ENCODE measurements at places on chromosomes 11 and 22.
A peak's percentile ranks its signal among the peaks of the same experiment; 100 is the strongest.

DNA sequence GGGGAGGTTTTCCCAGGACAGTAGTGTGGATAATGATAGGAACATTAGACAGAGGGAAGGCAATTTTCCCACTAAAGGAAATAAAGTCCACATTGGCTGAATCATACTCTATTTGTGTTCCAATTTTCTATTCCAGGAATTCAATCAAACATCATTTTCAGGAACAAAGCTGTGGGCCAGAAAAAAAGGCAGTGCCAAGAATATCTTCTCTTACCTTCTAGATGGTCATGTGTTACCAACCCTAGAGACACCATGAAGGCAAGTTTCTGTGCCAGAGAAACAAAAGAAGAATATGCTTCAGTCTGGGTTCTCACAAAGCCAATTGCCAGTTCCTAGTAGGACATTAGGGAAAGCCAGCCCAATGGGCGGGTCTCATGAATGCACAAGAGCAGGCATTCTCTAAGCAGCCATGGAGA, 27.5 kb downstream of the LARGE2 start:
- DNase-seq = no peak

GRCh38 chr22:29445508-29445907, 7.1 kb downstream of the RFPL1 start:
- DNase-seq = no peak

- no peak for DNase-seq
These were observed 382.6 kb downstream of the DYNC2H1 start for GRCh38 chr11:103491777-103492176.

- DNase-seq = no peak
These were observed 10.5 kb downstream of the NRXN2 start for GRCh38 chr11:64712430-64713015.

- DNase-seq = no peak
These were observed 20.9 kb downstream of the TP53AIP1 start for GRCh38 chr11:128921793-128922192.

GRCh38 chr22:44074337-44074984, 50.4 kb downstream of the PARVB start:
- DNase-seq = no peak

GRCh38 chr11:105202844-105203548, 63.4 kb upstream of the CARD18 start:
- no peak for DNase-seq

- peak; percentile 35 for DNase-seq
These were observed 87.1 kb downstream of the CHST1 start for GRCh38 chr11:45578316-45578715.

- DNase-seq = no peak
These were observed 361.1 kb upstream of the CCDC179 start for GRCh38 chr11:23221366-23221765.

- DNase-seq = no peak
These were observed 53.5 kb upstream of the MYEOV start for GRCh38 chr11:69240332-69241074.

- no peak for DNase-seq
These were observed 203.5 kb upstream of the CTSC start for GRCh38 chr11:88541006-88541405.

GRCh38 chr11:60528934-60529333, 13.7 kb downstream of the MS4A13 start:
- no peak for DNase-seq

DNA sequence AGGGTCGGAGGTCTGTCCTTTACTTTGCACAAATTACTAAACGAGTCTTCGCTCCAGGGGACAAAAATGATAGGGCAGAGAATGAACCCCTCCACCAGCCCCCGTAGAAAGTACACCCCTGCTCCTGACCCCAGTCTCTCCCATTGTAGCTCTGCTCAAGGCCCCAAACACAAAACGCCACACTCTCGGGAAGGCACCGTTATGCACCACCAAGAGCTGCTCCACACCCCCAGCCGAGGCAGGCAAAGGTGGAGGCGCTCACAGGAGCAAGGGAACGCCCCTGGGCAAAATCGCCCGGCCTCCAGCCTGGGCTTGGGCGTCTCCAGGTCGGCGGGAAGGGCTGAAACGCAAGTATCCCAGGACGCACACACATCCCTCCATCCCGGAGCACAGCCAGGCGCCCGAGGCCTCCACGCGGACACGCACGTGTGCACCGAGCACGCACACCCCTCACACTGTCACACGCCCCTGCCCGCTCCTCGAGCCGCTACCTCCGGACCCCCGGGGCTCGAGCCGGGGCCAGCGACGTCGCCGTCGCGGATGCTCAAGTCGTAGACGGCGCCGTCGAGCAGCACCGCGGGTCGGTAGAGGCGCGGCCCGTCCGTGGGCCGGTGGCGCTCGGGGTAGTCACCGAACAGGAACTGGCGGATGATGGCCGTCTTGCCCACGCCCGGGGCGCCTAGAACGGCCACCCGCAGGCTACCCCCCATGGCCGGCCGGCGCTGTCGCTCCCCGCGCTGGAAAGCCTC, 786 bp downstream of the RASL10A start:
- DNase-seq = peak; percentile 29

GRCh38 chr11:67370351-67371076, 2.9 kb downstream of the CLCF1 start:
- DNase-seq = peak; percentile 27

DNA sequence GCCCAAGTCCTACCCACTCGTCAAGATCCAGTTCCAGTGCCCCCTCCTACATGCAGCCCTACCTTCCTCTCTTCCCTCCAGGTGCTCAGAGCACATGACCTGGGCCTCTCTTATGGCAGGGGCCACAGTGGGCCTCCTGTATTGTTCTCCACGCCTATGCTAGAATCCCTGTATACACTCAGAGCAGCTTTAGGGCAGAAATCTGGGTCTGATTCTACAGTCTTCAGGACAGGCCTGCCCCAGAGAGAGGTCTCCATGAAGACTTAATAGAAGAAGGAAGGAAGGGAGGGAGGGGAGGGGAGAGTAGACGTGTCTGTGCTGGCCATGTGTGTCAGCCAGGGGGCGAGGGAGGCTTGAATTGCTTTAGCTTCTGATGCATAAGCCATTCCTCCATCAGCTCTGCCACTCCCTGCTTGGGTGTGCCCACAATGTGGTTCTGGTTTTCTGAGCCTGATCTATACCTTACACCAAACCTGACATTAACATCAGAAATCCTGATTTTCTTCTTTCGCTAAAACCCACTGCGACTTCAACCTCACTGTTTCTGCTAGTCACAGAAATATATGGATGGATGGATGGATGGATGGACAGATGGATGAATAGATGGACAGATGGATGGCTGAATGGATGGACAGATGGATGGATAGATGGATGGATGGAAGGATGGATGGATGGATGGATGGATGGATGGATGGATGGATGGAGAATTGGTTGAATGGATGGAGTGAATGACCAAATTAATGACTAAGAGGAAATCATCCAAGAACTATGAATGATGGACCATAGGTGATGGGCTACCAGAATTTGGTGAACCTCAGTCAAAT, 56.6 kb upstream of the PRDM11 start:
- DNase-seq = peak; percentile 59

DNA sequence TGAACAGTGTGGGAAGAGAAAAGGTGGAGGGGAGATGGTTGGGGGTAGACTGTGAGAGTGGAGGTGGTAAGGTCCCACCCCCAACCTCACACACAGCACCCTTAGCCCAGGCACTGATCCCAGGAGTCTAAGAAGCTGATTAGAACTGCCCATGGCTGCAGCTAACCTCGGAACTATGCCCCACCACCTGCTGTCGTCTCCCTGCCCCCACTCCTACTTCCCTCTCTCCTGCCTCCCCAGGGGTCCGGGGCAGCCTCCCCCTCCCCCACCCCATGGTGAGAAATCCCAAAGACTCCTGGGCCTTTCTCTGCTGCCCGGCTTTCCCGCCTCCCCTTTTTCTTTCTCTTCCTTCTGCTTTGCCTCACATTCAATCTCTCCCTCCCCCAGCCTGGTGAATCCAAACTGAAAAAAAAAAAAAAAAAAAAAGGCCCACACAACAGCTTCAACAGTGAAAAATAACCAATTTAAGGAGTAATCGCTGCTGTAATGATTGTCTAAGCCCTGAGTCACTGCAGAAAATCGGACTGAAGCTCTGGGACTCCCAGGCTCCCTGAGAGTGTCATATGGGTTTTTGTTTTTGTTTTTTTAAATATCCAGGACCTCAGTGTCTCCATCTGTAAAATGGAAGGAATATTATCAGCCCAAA, 9.6 kb upstream of the TP53I11 start:
- DNase-seq = peak; percentile 95

DNA sequence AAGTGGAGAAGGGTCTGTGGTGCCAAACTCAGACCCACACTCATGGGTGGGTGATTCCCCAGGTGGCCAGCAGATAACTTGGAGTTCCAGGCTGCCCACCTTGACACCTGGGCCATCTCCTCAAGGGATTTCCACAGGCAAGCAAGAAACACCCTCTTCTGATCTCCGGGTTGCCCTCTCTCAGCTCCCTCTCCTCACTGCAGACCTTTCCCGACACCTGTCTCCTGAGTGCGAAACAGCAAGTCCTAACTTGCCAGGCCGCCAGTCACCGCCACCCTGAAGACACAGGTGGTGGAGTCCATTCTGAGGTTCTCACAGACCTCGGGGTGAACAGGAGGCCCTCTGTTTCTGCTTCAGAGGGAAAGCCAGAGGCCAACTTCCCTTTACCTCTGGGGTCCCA, 16.6 kb downstream of the GALNT18 start:
- no peak for DNase-seq

DNA sequence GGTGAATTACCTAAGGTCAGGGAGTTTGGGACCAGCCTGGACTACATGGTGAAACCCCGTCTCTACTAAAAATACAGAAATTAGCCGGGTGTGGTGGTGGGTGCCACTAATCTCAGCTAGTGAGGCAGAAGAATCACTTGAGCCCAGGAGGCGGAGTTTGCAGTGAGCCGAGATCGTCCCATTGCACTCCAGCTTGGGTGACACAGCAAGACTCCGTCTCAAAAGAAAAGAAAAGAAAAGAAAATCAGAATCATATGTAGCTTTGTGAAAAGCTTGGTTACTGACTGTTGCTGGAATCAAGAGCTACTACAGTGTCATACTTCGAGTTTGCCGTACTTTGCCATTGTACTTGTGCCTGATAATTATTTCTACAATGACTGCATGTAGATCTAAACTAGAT, 4.2 kb upstream of the TMEM135 start:
- peak; percentile 9 for DNase-seq

GRCh38 chr11:134425816-134426536, 13.9 kb upstream of the B3GAT1 start:
- no peak for DNase-seq

- peak; percentile 1 for DNase-seq
These were observed 346.4 kb upstream of the ARHGAP42 start for GRCh38 chr11:100340466-100341319.

- DNase-seq = no peak
These were observed 6.6 kb upstream of the TRIM29 start for GRCh38 chr11:120144501-120144900.

GRCh38 chr22:24271386-24271854, 789 bp downstream of the SPECC1L start:
- peak; percentile 74 for DNase-seq

DNA sequence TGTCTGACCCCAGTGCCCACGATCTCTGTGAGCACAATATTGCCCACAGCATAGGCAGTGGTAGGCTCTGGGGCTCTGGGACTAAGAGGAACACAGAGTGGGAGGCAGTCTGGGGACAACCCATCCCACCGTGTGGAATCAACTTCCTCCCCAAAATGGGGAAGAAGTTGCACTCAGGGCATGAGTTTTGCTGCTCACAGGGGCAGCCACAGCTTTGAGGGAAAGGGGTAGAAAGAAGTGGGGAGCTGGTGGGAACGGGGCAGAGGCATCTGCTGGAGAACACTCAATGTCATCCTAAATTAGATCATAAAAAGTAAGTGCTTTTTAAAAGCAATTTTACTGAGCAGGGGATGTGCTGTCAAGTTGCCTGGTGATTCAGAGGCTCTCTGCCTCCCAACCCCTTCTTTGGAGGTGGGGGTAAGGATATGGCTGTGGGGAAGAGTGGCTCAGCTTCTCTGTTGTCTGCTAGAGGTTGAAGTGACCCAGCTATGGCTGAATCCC, 233.8 kb upstream of the NCAM1 start:
- no peak for DNase-seq

DNA sequence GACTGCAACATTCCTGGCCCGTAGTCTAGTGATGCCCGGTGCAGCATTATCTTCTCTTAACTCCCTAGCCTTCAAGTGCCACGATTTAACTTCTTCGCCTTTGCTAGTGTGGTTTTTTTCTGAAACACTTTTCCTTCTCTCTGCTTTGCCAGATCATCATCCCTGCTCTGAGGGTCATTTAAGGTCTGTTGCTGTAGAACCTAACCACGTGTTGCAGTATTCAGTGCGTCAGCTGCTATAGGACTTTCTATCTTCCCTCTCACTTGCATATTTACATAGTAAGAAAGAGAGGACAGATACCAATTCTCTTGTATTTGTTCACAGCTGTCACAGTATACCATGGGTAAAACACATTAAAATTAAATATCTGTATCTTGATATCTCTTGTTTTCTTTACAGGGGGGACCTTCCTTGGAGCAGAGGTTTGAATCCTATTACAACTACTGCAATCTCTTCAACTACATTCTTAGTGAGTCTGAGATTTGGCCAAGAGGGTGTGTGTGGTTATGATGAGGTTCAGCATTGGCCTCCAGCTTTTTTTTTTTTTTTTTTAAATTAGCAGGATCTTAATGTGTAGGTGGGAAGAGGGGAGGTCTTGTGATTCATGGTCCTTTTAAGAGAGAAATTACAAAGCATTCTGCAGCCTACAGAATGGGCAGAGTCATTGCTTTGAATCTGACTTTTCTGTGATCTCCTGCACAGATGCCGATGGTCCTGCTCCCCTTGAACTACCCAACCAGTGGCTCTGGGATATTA, 13.5 kb downstream of the EIF3L start:
- no peak for DNase-seq

GRCh38 chr22:22920910-22921550, 33.4 kb downstream of the IGLL5 start:
- no peak for DNase-seq

DNA sequence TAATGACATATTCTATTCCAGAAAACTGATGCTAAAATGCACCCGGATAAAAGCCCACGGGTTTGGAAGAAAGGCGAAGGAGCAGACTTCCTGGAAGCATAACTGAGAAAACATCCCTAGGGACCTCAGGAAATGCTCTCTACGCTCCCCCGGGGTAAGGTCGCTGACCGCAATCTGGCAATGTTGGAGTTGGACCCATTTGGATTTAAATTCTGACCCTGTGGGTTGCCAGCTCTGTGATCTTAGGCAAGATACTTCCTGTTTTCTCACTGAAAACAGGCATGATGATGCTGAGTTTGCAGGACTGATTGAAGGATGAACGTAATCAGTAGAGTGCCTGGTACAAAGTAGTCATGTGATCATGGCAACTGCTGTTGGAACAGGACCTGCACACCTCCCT, 1054.0 kb downstream of the NTM start:
- no peak for DNase-seq

DNA sequence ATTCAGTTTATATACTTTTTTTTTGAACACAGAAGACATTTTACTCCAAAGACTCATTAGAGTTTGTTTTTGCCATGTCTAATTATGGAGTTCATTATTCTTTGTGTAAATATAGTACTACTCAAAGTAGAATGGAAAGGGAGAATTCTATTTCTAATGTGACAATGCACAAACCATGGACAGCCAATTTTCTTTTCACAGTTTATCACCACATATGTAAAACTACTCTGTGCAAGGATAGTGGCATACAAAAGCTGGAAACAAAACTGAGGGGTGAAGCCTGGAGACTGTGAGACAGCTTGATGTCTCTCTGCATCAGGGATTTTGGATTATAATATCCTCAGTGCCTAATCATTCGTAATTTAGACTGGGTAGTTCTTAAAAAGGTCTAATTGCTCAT, 75.5 kb downstream of the LUZP2 start:
- DNase-seq = no peak

All from NCI-H82 (cell line).